ENCODE measurements at places on chromosomes 7 and 10.

- DNase-seq = no peak
These were observed 763.3 kb downstream of the MAGI2 start for GRCh38 chr7:78690174-78690573.

DNA sequence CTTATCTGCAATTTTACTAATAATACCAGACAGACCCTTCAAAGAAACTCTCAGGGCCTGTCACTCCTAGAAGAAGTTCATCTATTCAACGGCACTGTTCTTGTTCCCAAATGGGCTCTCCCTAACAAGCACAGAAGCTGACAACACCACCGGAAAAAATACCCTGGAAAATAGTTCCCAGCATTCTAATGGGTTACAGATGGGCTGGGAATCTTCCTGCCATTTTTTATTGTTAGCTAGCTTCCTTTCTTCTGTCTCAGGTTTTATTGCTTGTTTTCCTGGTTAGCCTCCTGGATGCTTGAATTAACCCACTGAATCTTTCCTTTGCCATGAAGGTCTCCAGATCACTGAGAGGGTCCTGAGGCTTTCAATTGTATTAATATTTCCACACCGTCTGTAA is 689.8 kb upstream of the NRP1 start:
- no peak for DNase-seq

DNA sequence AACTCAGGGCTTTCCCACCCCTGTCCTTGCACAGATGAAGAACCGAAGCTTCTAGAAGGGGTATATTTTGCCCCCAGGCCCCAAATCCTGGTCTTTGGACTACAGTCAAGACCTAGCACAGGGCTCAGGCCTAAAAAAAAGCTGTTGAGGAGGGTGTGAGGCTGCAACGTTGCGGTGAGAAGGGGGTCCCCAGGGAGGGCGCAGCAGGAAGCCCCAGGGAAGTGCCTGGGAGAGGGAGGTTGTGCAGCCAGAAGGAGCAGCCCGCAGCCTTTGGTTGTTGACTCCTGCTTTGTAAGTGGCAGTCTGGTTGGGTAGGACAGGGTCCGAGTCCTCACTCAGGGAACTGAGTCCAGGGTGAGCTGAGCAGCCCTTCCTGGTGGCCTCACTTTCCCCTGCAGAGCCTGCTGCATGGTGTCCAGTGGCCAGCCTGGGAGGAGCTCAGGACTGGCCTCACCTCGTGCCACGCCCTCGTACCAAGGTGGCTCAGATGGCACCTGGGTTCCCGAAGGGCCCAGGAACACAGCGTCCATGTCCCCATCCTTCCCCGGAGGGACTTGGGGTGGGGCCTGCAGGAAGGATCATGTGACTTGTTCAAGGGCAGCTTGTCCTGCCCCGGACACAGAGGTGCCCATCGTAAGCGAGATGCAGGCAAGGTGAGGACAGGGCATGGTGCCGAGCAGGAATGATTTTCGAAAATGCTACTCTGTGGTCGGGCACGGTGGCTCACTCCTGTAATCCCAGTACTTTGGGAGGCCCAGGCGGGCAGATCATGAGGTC is 166.4 kb upstream of the TNRC18 start:
- DNase-seq = no peak

DNA sequence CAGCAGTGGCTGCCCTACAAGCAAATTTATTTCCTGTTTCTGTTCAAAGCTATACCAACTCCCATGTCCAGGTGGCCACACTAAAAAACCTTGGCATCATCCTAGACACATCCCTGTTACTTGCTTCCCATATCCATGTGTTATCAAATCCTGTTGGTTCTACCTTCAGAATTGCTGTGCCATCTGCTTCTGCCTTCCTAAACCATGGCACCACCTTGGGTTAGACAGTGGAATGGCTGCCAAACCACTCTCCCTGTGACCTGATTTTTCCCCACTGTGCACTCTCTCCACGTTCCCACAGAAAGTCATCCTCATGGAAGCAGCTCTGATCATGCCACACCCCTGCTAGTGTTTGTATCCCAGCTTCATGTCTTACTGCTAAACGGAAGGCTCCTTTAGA is 697.6 kb upstream of the GALNT17 start:
- DNase-seq = no peak

GRCh38 chr7:38950309-38950708 is 27.4 kb upstream of the POU6F2 start:
- DNase-seq = no peak

- DNase-seq = no peak
These were observed 11.6 kb upstream of the TYSND1 start for GRCh38 chr10:70158113-70158512.

- DNase-seq = no peak
These were observed 172.5 kb downstream of the CCDC7 start for GRCh38 chr10:32618482-32618881.

DNA sequence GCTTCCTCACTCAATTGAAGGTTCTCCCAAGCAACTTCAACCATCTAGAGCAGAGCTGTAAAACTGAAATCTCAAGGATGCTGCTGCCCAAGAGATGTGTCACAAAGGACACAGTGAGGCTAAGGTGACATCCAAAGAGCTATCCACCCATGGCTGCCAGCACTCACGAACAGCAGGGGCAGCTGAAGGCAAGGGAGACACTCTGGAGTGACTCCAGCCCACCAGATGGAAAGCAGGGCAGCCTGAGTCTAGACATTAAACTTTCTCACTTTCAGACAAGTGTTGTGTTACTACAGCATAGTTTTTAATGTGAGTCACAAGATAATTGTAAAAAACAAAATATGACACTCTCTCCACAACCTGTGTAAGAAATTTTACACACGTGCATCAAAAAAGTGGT is 113.5 kb downstream of the LARP4B start:
- no peak for DNase-seq

GRCh38 chr10:118927321-118927720 is 102.2 kb upstream of the NANOS1 start:
- no peak for DNase-seq

All from activated T-cell treated with anti-CD3 and anti-CD28 coated beads for 24 hours (primary cell).